Stimulated activated CD4-positive, alpha-beta T cell treated with anti-CD3 and anti-CD28 coated beads, Interleukin-2, amount 100 ng/mL, for 48 hours (primary cell): ENCODE measurements at places on chromosomes 2 and 18.
A peak's percentile ranks its signal among the peaks of the same experiment; 100 is the strongest.

DNA sequence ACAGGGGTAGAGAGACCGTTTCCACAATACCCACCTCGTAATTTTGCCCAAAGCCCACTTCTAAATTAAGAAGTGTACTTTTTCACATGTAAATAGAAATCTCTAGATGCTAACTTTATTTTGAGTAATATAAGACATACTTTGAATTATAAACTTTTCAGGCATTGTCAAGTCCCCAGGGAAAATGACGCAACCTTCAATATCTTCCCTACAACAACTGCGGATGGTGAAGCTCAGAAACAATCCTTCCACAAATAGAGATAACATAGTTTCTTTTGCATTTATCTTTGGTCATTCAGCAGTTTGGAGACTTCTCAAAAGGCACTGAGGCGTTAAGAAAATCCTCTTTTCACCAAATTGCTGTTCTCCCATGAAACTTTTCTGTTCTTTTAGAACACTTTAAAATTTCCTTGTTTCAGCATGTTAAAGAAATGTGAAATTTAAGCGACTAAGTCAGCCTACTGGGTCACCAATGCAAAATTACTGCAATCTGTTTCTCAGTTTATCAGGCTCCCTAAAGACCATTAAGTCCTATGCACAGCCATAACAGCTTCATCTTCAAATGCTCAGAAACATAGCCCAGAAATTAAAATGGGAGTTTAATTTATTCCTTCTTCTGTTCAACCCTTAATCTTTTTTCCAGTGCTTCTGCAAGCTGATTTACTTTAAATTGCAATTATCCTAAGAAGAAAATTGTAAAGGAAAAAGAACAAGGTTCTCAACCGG is 118.3 kb upstream of the DNAJC10 start:
- DNase-seq, result no peak

GRCh38 chr2:54503192-54503591 is 47.1 kb downstream of the SPTBN1 start:
- DNase-seq, result peak; percentile 16

DNA sequence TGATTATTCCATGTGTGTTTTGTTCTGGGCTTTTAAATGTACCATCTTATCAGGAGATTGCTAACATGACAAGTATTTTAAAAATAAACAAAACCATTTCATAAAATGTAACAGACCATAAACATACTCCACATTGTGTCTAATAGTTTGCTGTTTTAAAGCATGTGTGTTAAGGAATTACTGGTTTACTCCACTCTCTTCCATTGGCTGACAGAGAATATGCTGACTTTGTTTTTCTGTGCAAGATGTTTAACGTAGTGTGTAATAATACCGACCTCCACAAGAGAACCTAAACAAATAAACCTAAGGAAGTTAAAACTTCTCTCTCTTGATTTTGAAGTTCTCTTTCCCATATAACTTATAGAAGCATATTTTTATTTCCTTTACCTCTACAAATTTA is 17.0 kb upstream of the TMEM18 start:
- DNase-seq, result no peak

DNA sequence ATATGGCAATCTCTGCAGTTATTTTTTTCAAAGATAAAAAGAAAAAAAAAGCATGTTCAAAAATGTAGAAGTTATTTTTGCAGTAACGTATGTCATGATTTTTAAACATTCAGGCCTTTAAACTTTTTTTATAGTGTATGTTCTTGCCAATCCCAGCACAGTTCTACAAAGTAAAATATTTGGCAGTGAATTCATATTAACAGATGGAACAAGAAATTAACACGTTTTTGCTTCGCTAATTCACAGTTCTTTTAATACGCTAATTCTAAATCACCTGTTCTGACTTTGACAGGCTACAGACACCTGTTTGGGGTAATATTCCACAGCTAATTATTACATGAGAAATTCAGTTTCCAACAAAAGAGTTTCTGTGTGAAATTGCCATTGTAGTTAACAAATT is 183.2 kb downstream of the ARHGAP15 start:
- DNase-seq, result no peak

DNA sequence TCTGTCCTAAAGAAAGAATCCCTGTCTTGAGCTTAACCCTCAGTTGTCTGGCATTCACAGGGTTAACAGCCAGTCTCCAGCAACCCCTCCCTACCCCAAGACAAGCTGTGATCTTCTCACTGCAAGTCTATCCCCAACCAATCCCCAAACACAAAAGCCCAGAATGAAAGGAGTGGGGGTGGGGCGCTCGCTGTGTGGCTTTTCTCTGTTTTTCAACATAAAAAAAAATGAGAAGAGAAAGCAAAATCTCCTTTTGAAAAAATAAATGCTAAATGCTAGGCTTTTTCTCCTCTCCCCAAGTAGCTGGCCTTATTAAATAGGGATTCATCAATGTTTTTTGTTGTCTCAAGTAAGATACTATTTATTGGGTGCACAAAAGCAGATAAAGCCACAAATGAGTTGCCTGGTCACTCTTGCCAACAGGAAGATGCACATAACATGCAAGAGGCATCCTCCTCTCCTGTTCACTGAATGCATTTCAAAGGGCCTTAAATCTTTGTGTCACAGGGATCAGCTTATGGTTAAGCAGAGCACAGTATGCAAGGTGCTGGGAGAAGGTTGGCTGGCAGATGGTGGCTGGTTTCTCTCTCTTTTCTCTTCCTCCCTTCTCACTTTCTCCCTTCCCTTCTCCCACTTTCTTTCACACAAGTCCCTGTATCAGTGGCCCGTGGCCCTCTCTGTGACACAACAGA is 225.6 kb downstream of the CMPK2 start:
- no peak for DNase-seq

GRCh38 chr2:99977966-99978365 is 164.4 kb downstream of the AFF3 start:
- no peak for DNase-seq

DNA sequence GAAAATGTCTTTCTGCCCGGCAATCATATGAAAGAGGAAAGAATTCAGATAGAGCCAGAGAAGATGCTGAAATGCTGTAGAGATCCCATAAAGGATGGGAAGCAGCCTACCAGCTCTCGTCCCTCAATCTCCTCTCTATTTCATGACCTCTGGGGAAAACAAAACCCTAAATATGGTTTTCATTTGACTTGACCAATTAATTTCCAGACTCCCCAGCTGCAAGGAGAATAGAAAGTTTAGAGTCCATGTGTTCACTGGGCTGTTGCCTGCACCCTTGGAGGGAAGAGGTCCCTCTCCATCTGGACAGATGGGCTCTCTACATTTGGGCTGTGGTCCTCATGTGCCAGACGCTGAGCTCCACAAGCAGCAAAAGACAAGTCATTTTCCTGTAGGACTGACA is 40.6 kb downstream of the CAPN13 start:
- no peak for DNase-seq

DNA sequence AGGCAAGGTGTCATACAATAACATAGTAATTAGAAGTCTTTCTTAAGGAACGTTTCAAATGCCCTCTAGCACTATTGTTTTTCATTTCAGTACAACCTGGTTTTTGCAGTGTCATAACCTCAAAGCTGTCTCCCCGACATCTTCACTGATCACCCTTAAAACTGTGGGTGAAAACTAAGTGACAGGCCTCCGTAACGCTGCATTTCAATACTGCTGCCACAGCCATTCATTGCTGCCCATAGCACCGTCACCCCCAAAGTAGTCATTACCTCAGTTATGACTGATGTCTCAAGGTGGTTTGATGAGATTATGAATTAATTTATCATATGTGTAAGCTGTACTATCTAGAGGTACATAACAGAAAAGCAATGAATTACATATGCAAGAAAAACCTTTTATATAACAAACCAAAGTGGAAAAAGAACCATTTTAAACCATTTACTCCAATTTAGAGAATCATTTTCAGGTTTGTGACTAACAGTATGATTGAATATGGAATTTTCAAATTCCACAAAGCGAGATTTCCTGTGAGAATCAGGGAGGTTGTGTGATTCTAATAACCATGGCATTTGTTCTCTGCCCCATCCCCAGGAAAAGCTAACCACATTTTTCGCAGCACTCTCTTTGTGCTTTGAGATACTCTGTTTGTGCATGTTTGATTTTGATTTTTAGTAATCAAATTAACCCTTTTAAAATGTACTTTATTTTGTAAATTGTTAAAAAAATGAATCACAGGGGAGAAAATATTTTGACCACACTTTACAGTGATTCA is 263.0 kb downstream of the PTGR3 start:
- no peak for DNase-seq

DNA sequence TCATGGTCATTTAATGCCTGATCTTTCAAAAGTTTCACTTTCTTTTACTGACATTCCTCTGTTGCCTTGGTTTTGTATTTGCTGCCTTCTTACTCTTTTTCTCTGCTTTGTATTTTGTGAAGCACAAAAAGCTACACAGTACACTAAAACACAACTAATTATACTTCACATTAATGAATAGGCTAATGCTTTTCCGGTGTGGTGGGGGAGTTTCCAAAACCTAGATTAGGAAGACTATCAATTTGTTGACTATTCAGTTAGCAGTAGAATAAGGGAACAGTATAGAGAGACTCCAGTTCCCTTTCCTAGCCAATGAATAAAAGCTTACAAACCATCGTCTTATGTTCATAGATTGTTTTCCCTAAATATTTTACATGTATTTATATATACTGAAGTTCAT is 468.3 kb downstream of the SPAG16 start:
- DNase-seq, result no peak

DNA sequence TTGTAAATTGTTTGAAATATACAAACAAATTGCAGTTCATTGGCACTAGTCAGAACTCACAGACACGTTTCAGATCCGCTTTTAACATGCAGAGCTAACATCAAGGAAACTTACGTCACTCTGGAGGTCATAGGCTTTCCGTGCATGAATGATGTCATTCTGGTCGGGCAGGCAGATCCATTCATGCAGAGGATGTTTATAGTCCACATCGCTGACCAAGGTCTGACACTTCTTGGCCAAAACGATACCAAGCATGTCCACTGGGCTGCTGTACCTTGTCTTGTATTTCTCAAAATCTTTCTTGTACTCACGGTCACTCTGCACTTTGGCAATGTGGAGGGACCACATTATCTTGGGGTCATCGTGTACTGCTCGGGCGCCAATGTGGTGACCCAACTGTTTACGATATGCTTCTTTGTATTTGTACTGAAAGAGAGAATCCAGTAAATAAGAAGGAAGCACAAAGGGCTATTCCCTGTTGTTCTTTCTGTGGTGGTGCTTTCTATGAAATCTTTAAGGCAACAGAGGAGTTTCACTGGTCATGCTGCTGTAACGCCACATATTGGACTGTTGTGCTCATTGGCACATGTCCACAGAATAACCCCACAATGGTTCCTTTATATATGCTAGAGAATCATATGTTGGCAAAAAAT is 114.8 kb downstream of the NEB start:
- DNase-seq, result no peak

GRCh38 chr2:236740506-236740905 is 170.9 kb downstream of the ACKR3 start:
- DNase-seq, result no peak

DNA sequence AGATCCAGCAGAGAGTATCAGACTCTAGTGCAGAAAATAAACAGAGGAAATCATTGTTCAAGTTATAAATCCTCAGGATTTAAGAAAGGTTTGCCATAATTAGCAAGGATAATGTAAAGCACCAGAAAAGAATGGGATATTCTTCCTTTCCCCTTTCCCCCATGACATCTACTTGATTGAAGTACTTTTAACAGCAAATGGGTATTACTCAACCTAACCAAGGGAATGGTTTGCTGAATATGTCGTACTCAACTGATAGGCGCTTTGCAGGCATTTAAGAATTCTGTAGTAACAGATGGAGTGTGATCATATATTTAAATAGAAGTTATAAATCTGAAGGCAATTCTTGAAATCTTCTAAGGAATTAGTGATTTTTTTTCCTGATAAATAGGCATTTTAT is 2.7 kb downstream of the APCDD1 start:
- no peak for DNase-seq

GRCh38 chr18:22817844-22818243 is 115.3 kb upstream of the RBBP8 start:
- DNase-seq, result no peak

GRCh38 chr18:63828656-63829055 is 53.4 kb downstream of the SERPINB7 start:
- DNase-seq, result no peak

DNA sequence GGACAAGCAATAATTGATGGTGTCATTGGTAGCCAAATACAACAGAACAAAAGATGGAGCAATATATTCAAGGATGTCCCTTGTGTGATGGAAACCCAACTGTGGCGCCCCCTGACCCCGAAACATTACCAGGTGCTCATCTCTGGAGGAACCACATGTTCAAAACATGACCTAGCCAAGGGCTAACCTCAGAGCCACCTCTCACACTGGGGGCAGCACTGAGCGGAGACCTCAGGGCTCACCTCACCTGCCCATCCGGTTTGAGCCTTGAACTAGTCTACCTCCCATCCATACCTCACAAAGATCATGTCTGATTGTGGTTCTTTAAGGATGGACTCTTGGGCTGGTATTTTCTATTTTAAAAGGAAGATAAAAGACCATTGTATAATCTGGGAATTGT is 314.4 kb upstream of the CDH7 start:
- DNase-seq, result no peak

DNA sequence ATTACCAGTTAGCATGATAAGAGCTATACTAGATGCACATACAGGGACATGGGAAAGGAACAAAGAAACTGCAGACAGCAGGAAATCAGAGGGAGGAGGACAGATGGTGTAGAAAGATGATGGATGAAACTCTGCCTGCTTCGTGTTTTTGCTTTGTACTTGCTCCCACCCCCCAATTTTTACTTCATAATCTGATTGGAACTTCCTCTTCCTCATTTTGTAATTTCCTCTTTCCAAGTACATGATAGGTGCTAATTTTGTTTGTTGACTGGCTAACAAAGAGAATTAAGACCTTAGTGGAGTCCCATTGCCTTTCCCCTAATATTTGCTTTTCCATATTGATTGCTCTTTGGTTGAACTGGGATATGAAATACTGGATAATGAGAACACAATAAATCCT is 76.0 kb upstream of the PELI1 start:
- no peak for DNase-seq

- DNase-seq, result no peak
Measured at GRCh38 chr2:47033102-47033880, 117.7 kb upstream of the MCFD2 start.

GRCh38 chr2:64400733-64401528 is 53.0 kb upstream of the LGALSL start:
- no peak for DNase-seq

DNA sequence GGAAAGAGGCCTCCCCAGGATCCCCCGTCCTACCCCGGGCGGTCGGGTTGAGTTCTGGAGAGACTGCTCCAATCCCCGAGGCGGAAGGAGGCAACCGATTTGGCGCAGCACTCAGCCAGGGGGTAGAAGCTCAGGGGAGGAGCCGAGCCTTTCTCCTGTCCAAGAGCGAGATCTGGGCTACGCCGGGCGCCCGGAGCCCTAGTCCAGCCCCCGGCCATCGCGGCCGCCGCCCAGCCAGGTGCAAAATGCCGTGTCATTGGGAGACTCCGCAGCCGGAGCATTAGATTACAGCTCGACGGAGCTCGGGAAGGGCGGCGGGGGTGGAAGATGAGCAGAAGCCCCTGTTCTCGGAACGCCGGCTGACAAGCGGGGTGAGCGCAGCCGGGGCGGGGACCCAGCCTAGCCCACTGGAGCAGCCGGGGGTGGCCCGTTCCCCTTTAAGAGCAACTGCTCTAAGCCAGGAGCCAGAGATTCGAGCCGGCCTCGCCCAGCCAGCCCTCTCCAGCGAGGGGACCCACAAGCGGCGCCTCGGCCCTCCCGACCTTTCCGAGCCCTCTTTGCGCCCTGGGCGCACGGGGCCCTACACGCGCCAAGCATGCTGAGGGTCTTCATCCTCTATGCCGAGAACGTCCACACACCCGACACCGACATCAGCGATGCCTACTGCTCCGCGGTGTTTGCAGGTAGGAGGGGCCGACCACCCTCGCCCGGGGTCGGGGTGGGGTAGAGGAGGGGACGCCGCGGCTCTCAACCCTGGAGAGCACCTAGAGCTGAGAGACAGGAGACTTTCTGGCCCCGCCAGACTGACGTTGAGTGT is at the start of gene DYSF:
DYSF (plus strand) TSS at position 158 of the 817 bp plus-strand sequence.
- DNase-seq, result no peak
